Stimulated activated CD4-positive, alpha-beta T cell treated with anti-CD3 and anti-CD28 coated beads, TNF-alpha, amount 100 ng/mL, for 4 hours (primary cell): ENCODE measurements at places on chromosomes 13 and 19.
A peak's percentile ranks its signal among the peaks of the same experiment; 100 is the strongest.

- DNase-seq = no peak
Observed at GRCh38 chr13:38017320-38017719, 147.7 kb upstream of the TRPC4 start.

DNA sequence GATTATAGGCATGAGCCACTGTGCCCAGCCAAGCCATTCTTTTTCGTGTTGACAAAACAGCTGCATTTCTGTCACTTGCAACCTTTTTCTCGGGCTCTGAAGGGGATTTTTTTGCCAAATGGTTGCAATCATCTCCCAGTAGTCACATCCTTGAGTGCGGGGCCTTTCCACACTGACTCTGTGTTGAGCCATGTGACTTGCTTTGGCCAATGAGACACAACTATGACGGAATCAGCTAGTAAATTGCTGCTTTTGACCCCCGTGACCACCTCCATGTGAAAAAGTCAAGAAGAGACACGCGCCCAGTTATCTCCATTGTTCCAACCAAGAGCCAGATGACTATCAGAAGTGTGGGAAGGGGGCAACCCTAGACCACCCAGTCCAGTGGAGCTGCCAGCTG lies 18.3 kb downstream of the NPHS1 start:
- DNase-seq = no peak

DNA sequence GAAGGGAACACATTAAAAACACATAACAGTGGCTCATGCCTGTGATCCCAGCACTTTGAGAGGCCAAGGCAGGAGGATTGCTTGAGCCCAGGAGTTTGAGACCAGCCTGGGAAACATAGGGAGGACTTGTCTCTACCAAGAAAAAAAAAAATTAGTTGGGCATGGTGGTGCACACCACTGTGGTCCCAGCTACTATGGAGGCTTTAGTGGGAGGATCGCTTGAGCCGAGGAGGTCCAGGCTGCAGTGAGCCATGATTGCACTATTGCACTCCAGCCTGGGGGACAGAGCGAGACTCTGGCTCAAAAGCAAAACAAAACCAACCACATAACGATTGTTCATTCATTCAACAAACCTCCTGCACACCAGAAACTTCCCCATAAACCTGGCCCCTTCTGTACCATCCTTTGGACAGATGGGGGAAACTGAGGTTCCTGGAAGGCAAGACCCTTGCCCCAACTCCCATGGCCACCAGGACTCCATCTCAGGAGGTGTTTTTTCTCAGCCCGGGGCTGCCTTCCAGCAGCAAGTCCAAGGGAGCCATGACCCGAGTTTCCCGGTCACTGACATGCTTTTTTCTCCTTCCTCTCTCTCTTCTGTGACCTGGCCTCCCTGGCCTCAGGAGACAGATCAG lies 4.3 kb downstream of the FOSB start:
- DNase-seq = no peak

DNA sequence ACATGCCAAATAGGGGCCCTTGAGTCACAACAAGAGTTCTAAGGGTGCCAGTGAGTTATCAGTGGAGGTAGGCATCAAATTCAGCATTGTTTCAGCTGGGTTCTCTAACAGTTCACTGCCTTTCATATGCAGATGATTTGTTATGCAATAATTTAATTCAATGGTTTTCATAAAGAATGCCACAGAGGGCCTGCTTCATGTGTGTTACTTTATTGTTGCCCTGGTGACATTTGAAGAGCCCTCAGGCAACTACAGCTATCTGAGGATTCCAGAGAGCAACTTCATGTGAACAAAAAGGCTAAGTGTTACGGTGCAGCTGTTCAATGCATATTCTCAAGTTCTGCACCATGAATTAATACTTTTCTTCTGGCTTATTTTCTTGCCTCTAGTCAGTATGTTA lies 43.1 kb upstream of the STARD13 start:
- DNase-seq = no peak

DNA sequence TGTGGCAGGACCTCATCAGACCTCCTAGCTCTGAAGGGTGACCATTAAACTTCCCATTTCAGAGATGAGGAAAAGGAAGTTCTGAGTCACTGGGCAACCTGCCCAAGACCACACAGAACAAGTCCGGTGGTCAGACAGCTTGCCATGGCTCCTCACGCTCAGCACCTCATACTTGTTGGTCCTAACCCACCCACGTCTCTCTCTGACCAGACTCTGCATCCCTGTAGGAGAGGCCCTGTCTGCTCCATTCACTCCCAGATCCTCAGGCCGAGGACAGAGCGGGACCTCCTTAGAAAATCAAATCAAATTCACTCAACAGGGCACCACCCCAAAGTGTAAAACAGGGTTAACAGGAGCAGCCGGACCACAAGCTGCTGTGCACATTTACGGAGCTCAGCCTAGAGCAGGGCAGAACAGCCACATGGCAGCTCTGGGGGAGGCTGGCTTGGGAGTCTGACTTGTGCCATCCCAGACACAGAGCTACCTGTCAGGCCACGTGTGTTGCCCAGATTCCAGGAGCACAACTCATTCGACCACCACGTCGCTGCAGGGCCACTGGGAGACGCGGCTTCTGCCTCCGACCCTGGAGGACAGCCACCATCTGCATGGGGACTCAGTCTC lies 1.7 kb downstream of the MIER2 start:
- no peak for DNase-seq

GRCh38 chr19:4732680-4733114 lies 9.1 kb upstream of the DPP9 start:
- DNase-seq = no peak

GRCh38 chr19:55105237-55105636 lies 12.2 kb downstream of the PPP1R12C start:
- DNase-seq = no peak

GRCh38 chr19:20079476-20079875 lies 1.7 kb downstream of the ZNF90 start:
- DNase-seq = no peak

GRCh38 chr13:105442949-105443699 lies 1092.3 kb downstream of the EFNB2 start:
- DNase-seq = no peak

DNA sequence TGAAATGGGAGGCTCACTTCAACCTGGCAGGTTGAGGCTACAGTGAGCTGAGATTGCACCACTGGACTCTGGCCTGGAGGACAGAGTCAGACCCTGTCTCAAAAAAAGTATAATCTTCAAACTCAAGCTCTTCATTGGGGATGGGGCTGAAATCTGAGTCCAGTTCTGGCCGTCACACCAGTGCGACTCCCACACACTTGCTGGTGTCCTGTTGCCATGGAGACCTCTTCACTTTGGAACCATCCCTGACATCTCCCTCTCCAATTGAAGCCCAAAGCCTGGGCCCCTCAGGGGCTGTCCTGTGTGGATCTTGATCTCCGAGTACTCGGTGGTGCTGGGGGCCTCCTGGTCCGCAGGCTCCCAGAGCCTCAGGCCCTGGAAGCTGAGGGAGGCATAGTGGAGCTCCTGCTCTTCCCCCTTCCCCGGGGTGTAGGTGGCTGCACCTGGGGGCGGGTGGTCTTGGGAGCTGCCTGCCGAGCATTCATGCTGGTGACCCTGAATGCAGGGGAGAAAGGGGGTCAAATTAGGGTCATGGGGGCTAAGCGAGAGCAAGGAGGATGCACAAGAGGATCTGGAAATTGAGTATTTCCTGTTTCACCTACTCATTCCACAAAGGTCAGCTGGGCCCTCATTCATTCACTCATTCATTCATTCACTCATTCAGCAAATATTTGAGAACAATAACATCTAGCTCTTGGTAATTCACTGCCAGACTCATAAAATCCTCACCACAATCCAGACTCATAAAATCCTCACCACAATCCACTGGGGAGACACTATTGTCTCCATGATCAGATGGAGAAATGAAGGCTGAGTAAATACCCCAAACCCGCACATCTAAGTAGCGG lies 11.0 kb downstream of the SIGLEC11 start:
- DNase-seq = no peak

- DNase-seq = no peak
Observed at GRCh38 chr13:94722609-94723345, 10.4 kb upstream of the SOX21 start.

GRCh38 chr13:79466872-79467271 lies 14.1 kb upstream of the NDFIP2 start:
- DNase-seq = no peak

GRCh38 chr19:55578761-55579747 lies 1.6 kb downstream of the ZNF579 start:
- no peak for DNase-seq

DNA sequence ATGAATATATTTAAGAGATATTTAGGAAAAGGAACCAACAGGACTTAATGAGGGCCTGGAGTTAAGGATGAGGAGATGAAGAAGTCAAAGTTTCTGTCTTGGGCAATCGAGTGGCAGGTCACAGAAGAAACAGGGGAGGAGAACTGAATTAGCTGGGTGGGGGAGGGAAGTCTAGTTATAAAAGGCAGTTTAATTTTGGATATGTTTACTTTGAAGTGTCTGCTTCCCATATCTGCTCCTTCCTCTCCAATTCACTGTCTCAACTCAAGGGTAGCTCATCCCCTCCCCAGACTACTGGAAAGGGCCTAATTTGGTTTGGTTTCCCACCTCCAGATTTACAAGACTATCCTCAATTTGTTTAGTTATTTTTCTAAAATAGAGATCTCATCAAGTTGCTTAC lies 195.9 kb downstream of the VWA8 start:
- no peak for DNase-seq

GRCh38 chr19:16771618-16772017 lies 52.0 kb downstream of the NWD1 start:
- peak; percentile 45 for DNase-seq

GRCh38 chr19:3801412-3802096 lies 15.4 kb upstream of the MATK start:
- DNase-seq = peak; percentile 50

DNA sequence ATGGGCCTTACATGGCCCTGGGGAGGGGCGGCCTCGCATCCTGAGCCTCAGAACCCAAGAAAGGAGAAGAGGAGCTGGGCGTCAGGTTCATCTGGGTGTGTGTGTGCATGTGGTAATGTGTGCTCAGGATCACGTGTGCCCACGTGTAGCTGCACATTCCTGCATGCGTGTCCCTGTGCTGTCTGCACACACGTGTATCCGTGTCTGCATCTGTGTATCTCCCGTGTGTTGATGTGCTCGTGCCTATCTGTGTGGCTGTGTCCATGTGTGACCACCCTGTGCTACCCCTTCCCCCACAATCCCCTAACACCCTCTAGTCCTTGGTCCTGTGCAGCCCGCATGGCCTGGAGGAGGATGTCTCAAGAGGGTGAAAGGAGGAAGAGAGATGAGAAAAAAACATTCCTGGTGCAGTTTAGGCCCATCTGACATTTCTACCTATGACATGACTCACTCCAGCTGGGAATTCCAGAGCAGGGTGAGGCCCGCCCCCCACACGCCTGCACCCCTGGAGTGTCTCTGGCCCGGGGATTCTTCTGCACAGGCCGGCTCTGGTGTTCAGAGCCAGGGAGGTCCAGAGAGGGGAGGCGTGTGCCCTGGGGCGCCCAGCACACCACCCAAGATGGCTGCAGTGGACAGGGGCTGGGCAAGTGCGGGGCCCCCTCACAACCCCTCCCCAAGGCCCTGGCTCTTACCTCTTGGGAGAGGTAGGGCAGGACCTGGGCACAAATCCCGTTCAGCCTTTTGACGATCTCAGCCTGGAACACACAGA lies 7.1 kb downstream of the TLE5 start:
- no peak for DNase-seq

DNA sequence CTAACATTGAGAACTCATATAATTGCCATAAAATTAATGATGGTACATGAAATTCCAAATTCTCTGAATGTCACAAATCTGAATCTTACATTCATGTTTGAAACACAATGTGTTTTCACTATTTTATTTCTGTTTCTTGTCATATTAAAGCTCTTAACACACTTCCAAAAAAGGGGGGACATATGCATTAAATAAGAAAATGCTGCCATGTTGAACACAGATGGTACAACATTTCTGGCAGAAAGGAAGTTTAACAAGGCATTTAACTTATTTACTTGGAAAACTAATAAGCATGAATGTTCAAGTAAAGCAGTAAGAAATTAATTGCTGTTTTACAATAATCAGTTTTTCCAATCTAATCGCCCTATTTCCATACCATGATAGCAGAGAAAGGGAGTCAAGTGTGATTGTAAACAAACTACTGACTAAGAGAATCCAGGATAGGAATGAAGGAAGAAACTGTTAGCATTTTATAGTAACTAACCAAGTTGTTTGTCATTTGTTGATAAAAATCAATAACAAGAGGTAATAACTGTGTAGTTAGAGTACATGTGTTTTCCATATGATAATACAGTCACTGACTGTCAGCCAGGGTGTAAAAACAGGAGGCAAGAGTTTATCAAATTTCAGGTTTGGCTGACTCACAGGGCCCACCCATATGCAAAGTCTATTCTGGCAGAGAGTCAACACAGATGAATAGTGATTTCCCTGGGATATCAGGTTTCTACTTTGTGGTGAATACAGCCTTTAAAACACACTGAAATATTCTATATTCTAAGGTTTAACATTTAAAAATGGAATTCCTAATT lies 5.7 kb upstream of the FOXO1 start:
- no peak for DNase-seq

- peak; percentile 36 for DNase-seq
Observed at GRCh38 chr13:36420437-36420891, 11.8 kb upstream of the CCNA1 start.
